ENCODE measurements at places on chromosomes 5 and 9. TPM values are rescaled to one million over a fixed set of nuclear protein-coding genes. Genes with fewer than 3 reads are reported as not detected.

GRCh38 chr9:25964239-25964638, 286.0 kb upstream of the TUSC1 start:
- no peaks in the 10 kb centered on the region for H3K36me3 ChIP-seq
- no peaks in the 10 kb centered on the region for H3K4me1 ChIP-seq
- H3K27me3 ChIP-seq: peaks cover 6% of the 10 kb centered on the region
- H3K4me3 ChIP-seq: no peak overlapping the region

GRCh38 chr9:134922066-134922931, 4.6 kb upstream of the FCN1 start:
- DNase-seq: no peak
- no peaks in the 10 kb centered on the region for H3K27me3 ChIP-seq
- H3K4me1 ChIP-seq: no peaks in the 10 kb centered on the region
- no peak overlapping the region for H3K27ac ChIP-seq
- no peaks in the 10 kb centered on the region for H3K36me3 ChIP-seq

The TRIM7 gene
- total RNA-seq: 0.66 TPM

- no peaks in the 10 kb centered on the region for H3K36me3 ChIP-seq
- H3K27me3 ChIP-seq: no peaks in the 10 kb centered on the region
- peaks cover 9% of the 10 kb centered on the region for H3K4me1 ChIP-seq
- H3K27ac ChIP-seq: no peak overlapping the region
Measured at GRCh38 chr9:95315108-95315746, 2.3 kb downstream of the FANCC start.

All from GM23338 (cell line).